Fibroblast of skin of right biceps (primary cell): ENCODE measurements at places on chromosomes 5 and 9.

GRCh38 chr5:126884269-126884819, 107.4 kb downstream of the LMNB1 start:
- DNase-seq = peak; percentile 94

- DNase-seq = no peak
Observed at GRCh38 chr9:126454795-126455194, 128.2 kb downstream of the MVB12B start.

- peak; percentile 33 for DNase-seq
Observed at GRCh38 chr9:92294297-92294676, 790 bp upstream of the IARS1 start.

DNA sequence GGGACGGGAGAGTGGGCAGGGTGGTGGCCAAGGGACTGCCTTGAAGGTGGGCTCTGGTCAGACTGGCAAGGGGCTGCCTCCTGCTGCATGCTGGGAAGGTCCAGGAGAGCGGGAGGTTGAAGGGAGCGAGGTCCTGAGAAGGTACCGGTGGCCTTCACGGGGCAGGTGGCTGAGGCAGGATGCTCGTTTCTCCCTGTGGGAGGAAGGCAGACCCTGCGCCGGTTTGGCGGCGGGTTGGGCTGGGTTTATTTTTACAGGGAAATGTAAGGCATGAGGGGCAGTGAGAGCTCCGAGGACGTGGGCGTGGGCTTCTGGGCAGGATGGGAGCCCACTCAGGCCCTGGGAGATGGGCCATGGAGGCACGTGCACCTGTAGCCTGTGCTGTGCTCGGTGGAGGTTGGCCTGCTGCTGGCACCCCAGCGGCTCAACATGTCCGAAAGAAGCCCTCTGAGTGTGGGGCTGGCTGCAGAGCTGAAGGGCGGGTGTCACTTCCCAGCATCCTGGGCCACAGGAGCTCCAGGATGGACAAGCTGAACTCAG, 27.3 kb downstream of the IER5L start:
- no peak for DNase-seq

- DNase-seq = no peak
Observed at GRCh38 chr5:125152044-125152443, 405.6 kb upstream of the ZNF608 start.

- peak; percentile 50 for DNase-seq
Observed at GRCh38 chr5:113330533-113331208, 104.1 kb downstream of the TSSK1B start.
